ENCODE measurements at places on chromosomes 7 and 10.

- DNase-seq, result no peak
- no peak overlapping the region for H3K4me3 ChIP-seq
- H3K36me3 ChIP-seq, result peaks cover 35% of the 10 kb centered on the region
- peaks cover 32% of the 10 kb centered on the region for H3K4me1 ChIP-seq
- no peaks in the 10 kb centered on the region for H3K27me3 ChIP-seq
Observed at GRCh38 chr10:3772361-3773171, 12.4 kb downstream of the KLF6 start.

GRCh38 chr7:91151916-91152315, 112.3 kb upstream of the FZD1 start:
- DNase-seq, result no peak
- no peak overlapping the region for H3K27ac ChIP-seq
- no peaks in the 10 kb centered on the region for H3K27me3 ChIP-seq
- no peaks in the 10 kb centered on the region for H3K36me3 ChIP-seq
- H3K4me3 ChIP-seq, result no peak overlapping the region

GRCh38 chr7:40300146-40300670, 165.4 kb downstream of the SUGCT start:
- H3K27me3 ChIP-seq, result no peaks in the 10 kb centered on the region
- H3K4me1 ChIP-seq, result peaks cover 6% of the 10 kb centered on the region
- no peak overlapping the region for H3K4me3 ChIP-seq
- DNase-seq, result no peak

GRCh38 chr10:103780242-103781149, 74.9 kb downstream of the SH3PXD2A start:
- H3K36me3 ChIP-seq, result no peaks in the 10 kb centered on the region
- DNase-seq, result no peak
- H3K27ac ChIP-seq, result no peak overlapping the region
- H3K27me3 ChIP-seq, result peaks cover 20% of the 10 kb centered on the region
- peaks cover 20% of the 10 kb centered on the region for H3K4me1 ChIP-seq
- no peak overlapping the region for H3K4me3 ChIP-seq

DNA sequence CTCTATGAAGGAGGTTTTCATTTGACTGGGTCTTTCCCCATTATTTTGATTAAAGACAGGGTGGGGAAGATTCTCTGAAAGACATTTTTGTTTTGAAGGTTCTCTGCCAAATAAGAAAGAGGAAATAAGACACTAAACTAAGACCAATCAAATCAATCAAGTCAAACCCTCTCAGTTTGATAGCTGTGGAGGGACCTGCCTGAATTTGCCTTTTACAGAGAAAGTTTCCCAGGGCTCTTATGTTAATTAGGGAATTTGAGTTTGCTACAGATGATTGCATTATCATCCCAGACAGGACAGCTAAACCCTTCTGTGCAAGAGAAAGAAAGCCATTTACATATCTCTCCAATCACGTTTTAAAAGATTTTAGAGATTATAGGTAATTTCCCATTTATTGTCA, 80.0 kb downstream of the CSTF2T start:
- H3K4me1 ChIP-seq, result no peaks in the 10 kb centered on the region
- H3K36me3 ChIP-seq, result no peaks in the 10 kb centered on the region
- no peak overlapping the region for H3K27ac ChIP-seq
- DNase-seq, result no peak

GRCh38 chr10:125779403-125780327, 4.0 kb upstream of the MMP21 start:
- H3K27ac ChIP-seq, result no peak overlapping the region
- peaks cover 3% of the 10 kb centered on the region for H3K27me3 ChIP-seq
- H3K4me1 ChIP-seq, result peaks cover 2% of the 10 kb centered on the region
- H3K36me3 ChIP-seq, result no peaks in the 10 kb centered on the region
- no peak overlapping the region for H3K4me3 ChIP-seq
- no peak for DNase-seq

- peaks cover 3% of the 10 kb centered on the region for H3K36me3 ChIP-seq
- no peaks in the 10 kb centered on the region for H3K27me3 ChIP-seq
- no peak for DNase-seq
- peaks cover 9% of the 10 kb centered on the region for H3K4me1 ChIP-seq
Observed at GRCh38 chr7:84081973-84082522, 112.5 kb downstream of the SEMA3A start.

DNA sequence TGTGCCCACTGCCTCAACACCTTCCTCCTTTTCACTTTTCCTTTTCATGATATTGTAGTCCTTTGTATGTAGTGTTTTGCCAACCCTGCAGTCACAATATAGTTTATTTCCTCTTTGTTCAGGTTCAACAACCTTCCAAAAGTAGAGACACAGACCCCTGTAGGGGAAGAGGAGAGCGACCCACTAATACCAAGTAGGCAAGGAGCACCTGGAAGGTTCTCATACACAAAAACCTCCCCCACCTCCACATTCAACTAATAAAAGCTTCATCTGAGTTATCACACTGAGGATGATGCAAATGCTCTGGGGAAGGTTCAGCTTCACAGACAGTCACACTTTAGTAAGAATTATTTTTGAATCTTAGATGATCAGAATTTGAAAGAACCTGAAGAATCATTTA, 41.6 kb downstream of the PIK3AP1 start:
- no peak overlapping the region for H3K4me3 ChIP-seq
- no peak overlapping the region for H3K27ac ChIP-seq
- H3K27me3 ChIP-seq, result peaks cover 2% of the 10 kb centered on the region

- H3K4me3 ChIP-seq, result no peak overlapping the region
- H3K27me3 ChIP-seq, result no peaks in the 10 kb centered on the region
- H3K27ac ChIP-seq, result no peak overlapping the region
- H3K36me3 ChIP-seq, result peaks cover 20% of the 10 kb centered on the region
Observed at GRCh38 chr7:17311194-17311593, 12.7 kb downstream of the AHR start.

- no peak overlapping the region for H3K4me3 ChIP-seq
- no peaks in the 10 kb centered on the region for H3K27me3 ChIP-seq
- no peak for DNase-seq
- no peak overlapping the region for H3K27ac ChIP-seq
- peaks cover 3% of the 10 kb centered on the region for H3K36me3 ChIP-seq
- H3K4me1 ChIP-seq, result peaks cover 7% of the 10 kb centered on the region
Observed at GRCh38 chr10:4107285-4107851, 322.4 kb upstream of the KLF6 start.
